ENCODE measurements at places on chromosomes 5 and 9. TPM values are rescaled to one million over a fixed set of nuclear protein-coding genes. Genes with fewer than 3 reads are reported as not detected.

- DNase-seq = no peak
These were observed 59.5 kb downstream of the COL27A1 start for GRCh38 chr9:114214686-114215414.

- DNase-seq = no peak
These were observed 112.6 kb downstream of the TMC1 start for GRCh38 chr9:72633966-72634365.

DNA sequence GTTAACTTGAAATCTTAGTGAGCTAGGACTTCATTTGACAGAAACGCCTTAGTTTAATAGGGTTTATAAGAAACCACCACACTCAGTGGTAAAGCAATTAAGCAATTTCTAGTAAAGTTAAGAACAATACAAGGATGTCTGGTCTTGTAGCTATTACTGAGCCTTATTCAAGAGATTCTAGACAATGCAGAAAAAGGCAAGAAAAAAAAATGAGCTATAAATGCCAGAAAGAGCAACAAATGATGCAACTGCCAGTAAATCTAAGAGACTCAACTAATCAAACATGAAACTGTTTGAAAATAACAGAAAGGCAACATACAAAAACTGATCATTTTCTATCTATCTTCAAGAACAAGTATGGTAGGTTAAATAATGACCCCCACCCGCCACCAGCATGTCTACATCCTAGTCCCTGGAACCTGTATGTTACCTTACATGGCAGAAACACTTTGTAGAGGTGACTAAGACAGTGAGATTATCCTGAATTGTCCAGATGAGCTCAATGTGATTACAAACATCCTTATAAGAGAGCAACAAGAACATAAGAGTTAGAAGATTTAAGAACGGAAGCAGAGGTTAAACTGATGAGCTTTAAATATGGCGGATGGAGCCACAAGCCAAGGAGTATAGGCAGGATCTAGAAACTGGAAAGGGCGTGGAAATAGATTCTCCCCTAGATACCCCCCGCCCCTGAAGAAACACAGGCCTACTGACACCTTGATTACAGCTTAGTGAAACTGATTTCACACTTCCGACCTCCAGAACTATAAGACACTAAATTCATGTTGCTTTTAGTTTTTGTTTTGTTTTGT is 93.0 kb downstream of the SUSD1 start:
- no peak for DNase-seq

DNA sequence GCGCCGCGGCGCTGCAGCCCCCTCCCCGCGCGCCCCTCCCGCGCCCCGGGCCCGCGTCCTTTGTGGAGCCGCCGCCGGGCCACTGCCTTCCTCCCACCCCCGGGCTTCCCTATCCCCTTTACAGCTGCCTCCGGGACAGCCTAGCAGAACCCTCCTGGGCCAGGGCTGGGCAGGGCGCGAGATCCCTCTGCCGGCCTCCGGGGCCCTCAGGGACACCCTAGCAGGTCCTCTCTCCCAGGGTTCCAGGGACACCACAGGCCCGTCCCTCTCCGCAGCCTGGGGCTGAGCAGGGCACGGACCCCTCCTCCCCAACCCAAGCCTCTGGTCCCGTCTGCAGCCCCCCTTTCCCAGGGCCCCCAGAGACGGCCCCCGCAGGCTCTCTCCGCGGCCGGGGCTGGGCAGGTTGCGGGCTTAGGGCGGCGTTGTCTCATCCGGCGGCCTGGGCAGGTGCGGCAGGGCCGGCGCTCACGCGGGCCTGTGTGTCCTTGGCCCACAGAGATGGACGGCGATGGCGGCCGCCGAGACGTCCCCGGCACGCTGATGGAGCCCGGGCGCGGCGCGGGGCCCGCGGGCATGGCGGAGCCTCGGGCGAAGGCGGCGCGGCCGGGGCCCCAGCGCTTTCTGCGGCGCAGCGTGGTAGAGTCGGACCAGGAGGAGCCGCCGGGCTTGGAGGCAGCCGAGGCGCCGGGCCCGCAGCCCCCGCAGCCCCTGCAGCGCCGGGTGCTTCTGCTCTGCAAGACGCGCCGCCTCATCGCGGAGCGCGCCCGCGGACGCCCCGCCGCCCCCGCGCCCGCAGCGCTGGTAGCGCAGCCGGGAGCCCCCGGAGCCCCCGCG is 710 bp downstream of the WNK2 start:
- DNase-seq = no peak

SEMA4D gene
- total RNA-seq = 18.9 TPM

TNC gene
- 43.8 TPM for total RNA-seq

Measured in left colon (tissue), 2 donors.